ENCODE measurements at places on chromosomes 2 and 18.

DNA sequence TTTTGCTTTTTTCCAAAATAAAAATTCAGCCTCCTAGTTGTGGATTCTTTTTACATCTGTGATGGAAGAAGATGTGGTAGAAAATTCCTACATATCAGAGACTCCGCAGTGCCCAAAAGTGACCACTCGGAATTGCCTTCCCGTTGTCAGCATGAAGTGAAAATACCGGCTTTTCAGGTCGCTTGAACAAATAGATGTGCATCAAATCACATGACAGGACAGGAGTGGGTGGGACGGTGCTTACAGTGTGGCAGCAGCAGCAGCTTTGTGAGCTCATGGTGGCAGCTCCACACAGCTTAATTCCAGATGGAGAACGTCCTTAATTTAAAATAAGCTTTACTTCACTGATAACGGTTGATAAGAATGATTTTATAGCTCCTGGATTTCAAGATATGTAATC lies 20.3 kb downstream of the SALL3 start:
- peak; percentile 21 for DNase-seq

DNA sequence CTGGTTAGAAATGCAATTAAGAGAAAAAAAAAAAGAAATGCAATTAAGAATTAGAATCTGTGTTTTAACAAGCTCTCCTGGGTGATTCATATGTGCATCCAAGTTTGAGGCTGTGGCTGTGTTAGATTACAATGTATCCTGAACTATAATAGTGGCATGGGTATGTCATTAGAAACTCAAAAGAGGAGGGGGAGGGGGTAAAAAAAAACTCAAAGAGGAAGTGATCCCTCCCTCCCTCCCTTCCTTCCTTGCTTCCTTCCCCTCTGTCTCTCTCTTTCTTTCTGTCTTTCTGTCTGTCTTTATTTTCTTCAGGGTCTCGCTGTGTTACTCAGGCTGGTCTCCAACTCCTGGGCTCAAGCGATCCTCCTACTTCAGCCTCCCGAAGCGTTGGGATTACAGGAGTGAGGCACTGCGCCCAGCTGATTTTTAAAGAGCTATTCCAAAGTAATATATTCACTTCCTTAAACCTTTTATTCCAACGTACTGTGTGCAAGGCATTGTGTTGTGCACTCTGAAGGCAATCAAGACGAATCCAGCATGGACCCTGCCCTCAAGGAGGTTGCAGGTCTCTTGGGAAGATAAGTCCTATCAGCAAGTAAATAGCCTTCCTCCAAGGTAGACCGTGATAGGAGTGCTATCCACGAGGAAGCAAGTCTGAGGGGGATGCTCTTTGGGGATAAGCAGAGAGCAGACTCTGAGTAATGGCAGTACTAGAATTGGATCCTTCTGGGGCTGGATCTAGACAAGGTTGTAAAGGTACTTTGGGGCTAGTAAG lies 35.9 kb upstream of the MCFD2 start:
- DNase-seq = no peak

- DNase-seq = no peak
Measured at GRCh38 chr2:96400049-96401000, 64.8 kb downstream of the NCAPH start.

- DNase-seq = no peak
Measured at GRCh38 chr2:120219766-120220165, 3.4 kb downstream of the TMEM185B start.

DNA sequence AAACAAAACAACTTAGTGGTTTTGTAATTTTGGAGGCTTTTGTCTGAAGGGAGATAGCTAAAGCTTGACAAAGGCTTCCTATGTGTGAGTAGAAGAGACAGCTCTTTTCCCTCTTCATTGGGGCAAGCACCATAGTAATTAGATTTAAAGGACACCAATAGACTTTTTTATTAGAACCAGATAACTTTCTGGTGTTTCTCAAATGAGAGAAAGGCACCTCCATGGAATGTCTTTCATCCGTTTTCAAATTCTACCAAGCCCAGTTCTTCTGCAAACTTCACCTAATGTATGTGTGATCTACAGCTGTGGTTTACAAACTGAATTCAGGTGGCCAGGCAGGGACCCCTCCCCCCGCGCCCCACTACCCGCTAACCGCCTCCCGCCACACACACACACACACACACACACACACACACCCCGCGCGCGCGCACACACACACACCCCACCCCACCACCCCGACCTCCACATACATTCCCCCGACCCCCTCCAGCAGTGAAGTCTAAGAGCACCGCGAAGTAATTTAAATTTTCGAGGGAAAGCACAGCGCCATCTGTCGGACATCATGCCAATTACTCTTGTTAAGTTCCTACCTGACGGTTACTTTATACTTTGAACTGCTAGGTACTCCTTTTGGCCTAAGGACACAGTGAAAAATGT lies 31.6 kb upstream of the PPP1R1C start:
- DNase-seq = no peak

DNA sequence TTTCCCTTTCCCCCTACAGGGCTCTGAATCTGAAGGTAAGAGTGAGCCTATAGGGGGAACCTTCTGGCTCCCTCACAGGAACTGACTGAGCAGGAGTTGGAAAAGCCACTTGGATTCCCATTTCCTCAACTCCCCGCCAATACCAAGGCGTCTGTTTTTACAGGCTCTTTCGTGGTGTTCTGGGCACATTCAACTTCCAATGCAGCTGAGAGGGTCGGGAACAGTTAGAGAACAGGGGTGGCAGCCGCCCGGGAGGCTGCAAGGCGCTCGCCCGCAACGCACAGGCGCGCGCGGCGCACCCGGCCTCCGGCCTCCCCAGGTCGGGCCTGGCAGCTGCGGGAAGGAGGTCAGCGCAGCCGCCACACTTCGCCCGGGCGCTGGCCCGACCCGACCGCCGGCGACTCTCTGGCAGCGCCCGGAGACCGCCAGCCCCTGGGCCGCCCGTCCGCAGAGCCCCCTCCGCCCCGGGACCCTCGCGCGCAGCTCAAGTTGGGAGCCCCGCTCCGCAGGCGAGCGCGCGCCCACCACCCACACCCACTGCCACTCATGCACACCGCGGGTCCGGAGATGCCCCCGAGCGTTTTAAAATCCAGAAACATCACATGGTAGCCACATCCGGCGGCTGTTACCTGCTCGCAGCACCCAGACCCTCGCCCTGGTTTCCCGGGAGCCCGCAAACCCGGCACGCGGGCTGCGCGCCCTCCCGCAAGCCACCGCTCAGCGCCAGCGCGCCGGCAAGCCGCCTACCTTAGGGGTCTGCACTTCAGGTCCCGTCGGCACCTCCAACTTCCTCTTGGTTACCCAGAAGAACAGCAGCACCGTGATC lies 816 bp downstream of the GALNT14 start:
- no peak for DNase-seq

DNA sequence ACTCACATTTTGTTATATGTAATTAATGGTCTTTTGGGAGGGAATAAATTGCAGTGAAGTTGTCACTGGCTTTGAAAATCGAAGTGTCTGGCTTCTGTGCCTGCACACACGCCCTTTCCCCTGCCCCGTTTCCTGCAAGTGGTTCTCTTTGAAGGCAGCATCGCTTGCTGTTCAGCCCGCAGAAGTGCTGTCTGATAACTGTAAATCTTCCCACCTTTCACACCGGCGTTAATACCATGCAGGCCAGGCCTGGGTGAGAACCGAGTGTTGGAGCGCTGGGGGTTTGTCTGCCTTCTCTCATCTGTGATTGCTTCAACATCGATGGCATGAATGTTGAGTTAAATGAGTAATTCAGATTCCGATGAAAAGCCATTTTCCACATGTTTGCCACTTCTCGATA lies 37.9 kb upstream of the RPL31 start:
- DNase-seq = no peak

DNA sequence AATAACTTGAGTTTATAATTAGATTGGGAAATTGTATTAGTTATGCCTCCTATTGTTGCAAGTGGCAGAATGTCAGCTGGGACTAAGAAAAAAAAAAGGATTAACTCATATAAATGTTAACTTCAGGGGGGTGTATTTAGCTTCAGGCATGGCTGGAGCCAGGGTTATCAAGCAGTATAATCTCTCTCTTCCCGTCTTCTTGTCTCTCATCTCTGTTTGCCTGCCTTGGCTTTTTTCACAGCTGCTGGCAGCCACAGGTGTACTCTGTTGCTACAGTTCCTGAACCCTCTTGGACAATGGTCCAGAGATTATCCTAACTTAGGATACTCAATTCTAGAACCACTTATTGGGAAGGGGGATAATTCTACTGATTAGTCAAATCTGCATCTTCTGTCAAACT lies 370.7 kb upstream of the MEX3C start:
- no peak for DNase-seq

- no peak for DNase-seq
Measured at GRCh38 chr2:109183871-109184270, 54.9 kb downstream of the SH3RF3 start.

DNA sequence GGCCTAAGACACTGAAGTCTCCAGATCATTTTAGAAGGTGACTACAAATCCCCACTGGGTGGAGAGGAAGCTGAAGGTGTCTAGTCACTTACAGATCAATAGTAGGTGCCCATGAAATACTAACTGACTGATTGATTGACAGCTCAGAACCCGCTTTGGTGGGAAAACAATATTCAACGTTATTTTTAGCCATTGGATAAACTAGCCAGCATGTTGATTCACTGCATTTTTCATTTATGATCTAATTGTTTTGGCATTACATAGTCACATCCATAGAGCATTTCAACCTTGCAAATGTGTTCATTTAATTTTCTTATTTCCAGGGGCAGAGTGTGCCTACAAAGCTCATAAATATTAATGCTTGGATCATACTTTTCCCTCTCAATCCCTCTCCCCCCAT lies 162.3 kb downstream of the MREG start:
- no peak for DNase-seq

- DNase-seq = no peak
Measured at GRCh38 chr2:85763831-85764230, 10.0 kb downstream of the ATOH8 start.

GRCh38 chr18:10804126-10804525 lies 278.3 kb downstream of the NAPG start:
- no peak for DNase-seq

DNA sequence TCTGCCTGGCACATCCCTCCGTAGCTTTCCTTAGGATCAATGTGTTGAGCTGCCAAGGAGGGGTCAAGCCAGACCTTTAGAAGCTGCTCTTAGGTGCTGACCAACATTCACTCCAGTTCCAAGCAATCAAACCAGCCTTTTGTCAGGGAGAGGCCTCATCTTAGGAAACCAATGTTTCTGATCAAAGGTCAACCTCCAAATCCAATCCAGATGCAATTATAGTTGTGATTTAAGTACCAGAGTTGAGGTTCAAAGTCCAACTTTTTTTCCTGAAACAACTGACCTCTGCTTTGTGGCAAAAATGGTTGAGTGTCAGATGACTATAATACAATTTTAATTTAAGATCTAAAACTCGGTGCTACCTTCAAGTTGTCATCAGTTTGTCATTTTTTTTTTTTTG lies 303.4 kb downstream of the ALK start:
- no peak for DNase-seq

DNA sequence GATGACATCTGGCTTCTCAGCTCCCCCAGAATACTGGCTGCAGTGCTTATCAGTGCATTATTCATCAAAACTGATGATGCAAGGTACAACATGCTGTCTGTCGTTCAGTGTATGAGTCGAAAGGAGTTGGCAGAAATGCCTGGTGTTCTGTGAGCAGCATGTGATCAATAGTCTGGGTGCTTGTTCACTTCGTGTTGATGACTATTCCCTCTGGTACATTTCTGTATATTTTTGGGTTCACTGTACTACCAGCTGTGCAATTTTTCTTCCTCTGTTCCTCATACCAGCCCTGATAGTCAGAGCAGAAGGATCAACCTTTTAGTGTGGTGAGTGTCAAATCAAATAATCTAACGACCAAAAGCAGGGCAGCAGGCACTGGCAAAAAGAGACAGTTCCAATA lies 59.0 kb upstream of the KLHL14 start:
- no peak for DNase-seq

- DNase-seq = no peak
Measured at GRCh38 chr2:22694856-22695255, 690.1 kb upstream of the KLHL29 start.

GRCh38 chr18:46264255-46264654 lies 160.1 kb downstream of the HAUS1 start:
- no peak for DNase-seq

GRCh38 chr18:5890331-5891183 lies 4.8 kb downstream of the TMEM200C start:
- DNase-seq = no peak

DNA sequence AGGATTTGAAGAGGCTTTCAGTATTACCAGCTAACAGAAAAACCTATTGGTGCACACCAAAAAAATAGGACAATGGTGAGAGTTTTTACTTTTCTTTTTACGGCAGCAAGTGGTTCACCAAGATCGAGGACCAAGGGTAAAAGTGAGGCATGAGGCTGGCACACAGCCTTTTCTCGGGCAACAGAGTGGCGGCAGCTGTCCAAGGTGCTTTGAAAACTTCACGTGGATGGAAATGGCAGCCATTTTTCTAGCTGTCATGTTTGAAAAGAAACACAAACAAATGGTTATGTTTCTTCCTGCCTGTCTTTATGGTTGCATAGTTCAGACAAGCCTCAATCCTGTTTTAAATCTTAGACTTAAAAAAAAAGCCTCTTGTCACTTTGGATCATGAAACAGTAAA lies 812.5 kb upstream of the CHAC2 start:
- no peak for DNase-seq

DNA sequence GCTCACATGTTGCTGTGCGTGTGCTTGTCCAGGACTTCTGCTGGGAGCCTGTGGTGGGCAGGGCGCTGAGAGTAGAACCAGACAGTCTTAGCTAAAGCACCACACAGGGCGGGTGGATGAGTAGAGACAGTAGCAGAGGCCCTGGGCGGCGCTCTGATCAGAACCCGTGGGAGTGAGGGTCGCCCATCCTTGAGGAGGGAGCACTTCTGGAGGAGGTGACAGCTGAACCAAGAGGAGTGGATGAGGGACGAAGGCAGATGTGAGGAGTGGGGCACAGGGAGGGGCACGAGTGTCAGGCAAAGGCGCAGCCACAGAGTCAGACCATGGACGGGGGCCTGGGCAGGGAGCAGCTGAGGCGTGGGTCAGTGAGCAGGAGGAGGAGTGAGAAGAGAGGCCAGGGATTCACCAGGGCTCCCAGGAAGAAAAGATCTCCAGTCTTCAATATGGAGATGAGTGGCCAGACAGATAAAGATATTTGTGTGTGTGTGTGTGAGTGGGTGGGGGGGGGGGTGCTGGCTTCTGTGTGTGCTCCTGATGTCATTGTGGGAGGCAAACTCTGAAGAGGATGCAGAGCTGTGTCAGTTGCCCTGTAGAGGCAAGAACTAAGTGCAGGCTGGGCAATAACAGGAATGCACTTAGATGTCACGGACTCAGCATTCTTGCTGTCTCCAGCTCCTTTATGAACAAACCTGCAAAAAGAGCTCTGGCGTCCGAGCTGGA lies 79.6 kb downstream of the TPO start:
- no peak for DNase-seq

GRCh38 chr2:101132202-101132601 lies 19.0 kb downstream of the TBC1D8 start:
- no peak for DNase-seq

- DNase-seq = no peak
Measured at GRCh38 chr2:234880551-234881211, 71.1 kb upstream of the SH3BP4 start.

DNA sequence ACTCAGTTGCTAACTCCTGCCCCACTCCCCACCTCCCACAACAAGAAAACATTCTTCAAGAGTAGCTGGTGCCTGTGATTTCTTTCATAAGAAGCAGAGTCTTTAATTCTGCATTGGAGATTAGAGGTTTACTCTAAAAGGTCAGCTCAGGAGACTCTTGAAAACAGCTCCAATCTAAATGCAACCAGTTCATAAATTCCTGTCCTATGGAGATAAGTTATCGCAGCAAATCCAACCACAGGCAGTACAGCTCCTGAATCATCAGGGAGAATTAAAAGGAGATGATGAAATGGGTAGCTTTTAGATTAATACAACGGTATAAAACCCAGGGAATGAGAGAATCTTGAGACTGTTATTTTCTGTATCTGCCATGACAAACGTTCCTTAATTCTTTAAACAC lies 130.7 kb downstream of the SOCS6 start:
- no peak for DNase-seq
